ENCODE measurements at places on chromosomes 2 and 18. TPM values are rescaled to one million over a fixed set of nuclear protein-coding genes. Genes with fewer than 3 reads are reported as not detected.

Gene ZAP70
- total RNA-seq = 1.4 TPM

Gene SP140
- 1.8 TPM for total RNA-seq

Gene MC5R
- not detected for total RNA-seq

Gene TANC1
- 6.6 TPM for total RNA-seq

Gene SFXN5
- total RNA-seq = 23.3 TPM

Gene C1QL2
- not detected for total RNA-seq

Gene PPIG
- total RNA-seq = 29.7 TPM

Gene ZNF514
- total RNA-seq = 4.2 TPM

Gene CTNNA2
- not detected for total RNA-seq

Gene LINC00305
- 0.84 TPM for total RNA-seq

Gene TOGARAM2
- total RNA-seq = 0.19 TPM

Gene RHOB
- total RNA-seq = 634 TPM

Gene CFAP53
- total RNA-seq = 0.08 TPM

Measured in liver (tissue), 10 donors.